Fibroblast of lung (primary cell): ENCODE measurements at places on chromosomes 12 and 14.

- H3K27ac ChIP-seq, result no peak overlapping the region
- no peak overlapping the region for H3K4me3 ChIP-seq
- H3K4me1 ChIP-seq, result peaks cover 3% of the 10 kb centered on the region
- no peak for DNase-seq
- H3K36me3 ChIP-seq, result peaks cover 19% of the 10 kb centered on the region
Observed at GRCh38 chr14:100839681-100840111, 13.8 kb downstream of the MEG3 start.

GRCh38 chr12:104480826-104481440 lies 24.2 kb downstream of the CHST11 start:
- no peaks in the 10 kb centered on the region for H3K36me3 ChIP-seq
- H3K27ac ChIP-seq, result peak overlapping the region; percentile 34
- H3K4me3 ChIP-seq, result no peak overlapping the region
- peak; percentile 92 for DNase-seq

DNA sequence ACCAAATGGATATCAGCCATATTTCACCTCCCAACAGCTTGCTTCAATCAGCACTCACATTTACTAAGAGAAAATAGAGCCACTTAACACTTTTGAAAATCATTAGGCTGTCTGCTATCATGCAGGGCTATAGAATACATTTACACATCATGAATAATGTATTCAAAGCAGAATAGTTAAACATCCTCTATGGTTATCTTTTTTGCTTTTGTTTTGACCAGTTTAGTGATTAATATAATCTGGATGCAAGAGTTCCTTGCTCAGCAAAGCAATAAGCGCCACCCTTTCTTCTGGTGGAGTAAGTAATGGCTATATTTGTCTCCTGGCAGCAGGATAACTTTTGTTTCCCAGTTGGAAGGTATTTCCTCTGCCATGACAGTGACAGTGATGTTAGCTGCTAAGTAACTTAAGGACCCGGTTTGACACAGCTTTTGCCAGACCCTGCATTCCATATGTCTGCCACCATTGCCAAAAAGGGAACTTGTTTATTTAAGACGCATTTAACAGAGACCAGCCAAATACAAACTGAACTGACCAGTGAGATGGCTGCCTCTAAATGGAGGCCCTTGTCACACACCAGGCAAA lies 70.3 kb upstream of the NR2C1 start:
- no peaks in the 10 kb centered on the region for H3K27me3 ChIP-seq
- no peak overlapping the region for H3K27ac ChIP-seq

GRCh38 chr12:108268397-108268796 lies 70.7 kb downstream of the CMKLR1 start:
- no peak overlapping the region for H3K27ac ChIP-seq
- no peaks in the 10 kb centered on the region for H3K4me1 ChIP-seq
- no peak for DNase-seq
- no peak overlapping the region for H3K4me3 ChIP-seq

DNA sequence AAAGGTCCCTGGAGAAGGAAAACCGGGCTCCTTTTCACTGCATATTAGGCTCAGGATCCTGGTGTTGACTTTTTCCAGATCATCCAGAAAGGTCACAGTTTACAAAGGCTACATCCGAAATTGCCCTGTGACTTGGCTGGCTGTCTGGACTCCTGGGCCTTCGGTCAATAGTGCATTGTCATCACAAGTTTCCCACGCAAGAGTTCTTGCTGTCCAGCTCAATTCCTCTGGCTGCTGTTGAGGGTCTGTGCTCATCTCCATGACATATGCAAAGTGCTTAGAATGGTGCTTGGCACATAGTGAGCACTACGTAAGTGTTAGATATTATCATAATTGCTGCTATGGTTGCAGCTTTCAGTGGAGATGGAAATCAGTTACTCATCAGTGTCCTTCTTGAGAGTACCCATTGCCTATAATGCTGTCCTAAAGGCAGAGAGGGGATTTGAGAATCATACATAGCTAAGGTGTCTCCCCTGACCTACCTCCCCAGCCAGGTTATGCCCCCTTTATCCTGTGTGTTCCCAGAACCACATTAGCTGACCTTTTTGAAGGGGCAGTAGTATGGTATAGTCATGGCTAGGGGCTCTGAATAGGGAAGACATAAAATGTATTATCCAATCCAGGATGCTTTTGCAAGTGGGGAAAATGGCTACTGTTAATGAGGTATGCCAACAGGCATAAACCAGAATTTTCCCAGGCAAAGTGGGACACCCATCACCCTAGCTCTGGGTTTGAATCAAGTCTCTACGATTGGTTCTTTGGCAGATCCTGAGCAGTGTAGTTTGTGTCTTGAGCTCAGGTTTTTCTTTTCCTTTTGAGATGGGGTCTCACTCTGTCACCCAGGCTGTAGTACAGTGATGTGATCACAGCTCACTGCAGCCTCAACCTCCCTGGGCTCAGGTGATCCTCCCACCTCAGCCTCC lies 132.0 kb upstream of the CCND2 start:
- H3K27me3 ChIP-seq, result no peaks in the 10 kb centered on the region
- no peak for DNase-seq
- no peaks in the 10 kb centered on the region for H3K36me3 ChIP-seq
- H3K4me1 ChIP-seq, result no peaks in the 10 kb centered on the region
- no peak overlapping the region for H3K4me3 ChIP-seq

GRCh38 chr14:67602995-67603545 lies 3.0 kb upstream of the PIGH start:
- H3K27me3 ChIP-seq, result peaks cover 3% of the 10 kb centered on the region
- no peak for DNase-seq
- no peaks in the 10 kb centered on the region for H3K4me1 ChIP-seq
- H3K4me3 ChIP-seq, result no peak overlapping the region
- H3K36me3 ChIP-seq, result no peaks in the 10 kb centered on the region
